ENCODE measurements at places on chromosomes 3 and 15.

DNA sequence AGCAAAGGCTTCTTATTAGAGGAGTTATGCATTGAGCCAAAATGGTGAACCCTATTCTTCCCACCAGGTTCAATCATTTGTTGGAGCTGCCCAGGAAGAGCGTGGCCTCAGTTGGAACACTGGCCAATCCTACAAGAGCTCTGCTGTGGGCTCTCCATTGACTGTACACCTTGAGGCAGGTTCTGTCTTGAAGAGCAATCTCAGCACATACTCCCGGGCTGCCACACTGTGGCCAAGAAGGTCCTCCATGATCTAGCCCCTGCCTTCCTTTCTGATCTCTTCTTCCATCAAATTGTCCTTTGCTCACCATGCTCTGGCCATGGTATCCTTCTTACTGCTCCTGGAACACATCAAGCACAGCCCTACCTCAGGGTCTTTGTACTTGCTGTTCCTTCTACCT lies 5.7 kb upstream of the SUMF1 start:
- DNase-seq = no peak

GRCh38 chr3:188976407-188976806 lies 195.4 kb upstream of the TPRG1 start:
- no peak for DNase-seq

GRCh38 chr3:38116471-38117162 lies 20.3 kb downstream of the ACAA1 start:
- no peak for DNase-seq

- DNase-seq = no peak
Measured at GRCh38 chr15:59303633-59304032, 69.0 kb downstream of the MYO1E start.

DNA sequence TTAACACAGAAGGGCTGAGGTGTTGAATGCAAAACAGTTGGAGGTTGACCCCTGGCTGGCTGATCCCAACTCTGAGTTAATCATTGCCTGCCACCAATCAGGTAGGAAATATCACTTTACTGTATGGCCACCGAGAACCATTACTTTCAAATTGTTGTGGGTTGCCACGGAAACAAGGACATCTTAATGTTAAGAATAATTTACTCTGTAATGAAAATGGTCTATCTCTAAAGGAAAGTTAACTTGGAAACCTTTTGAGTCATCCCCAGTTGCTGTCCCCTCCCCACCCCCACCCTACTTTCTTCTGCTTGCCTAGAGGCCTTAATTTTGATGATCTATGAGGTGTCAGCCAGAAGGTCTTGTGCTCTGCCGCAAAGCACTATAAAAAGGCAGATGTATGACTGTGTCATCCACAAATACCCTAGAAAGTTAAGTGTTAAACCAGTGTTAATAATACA lies 78.7 kb upstream of the SNRK start:
- no peak for DNase-seq

- DNase-seq = no peak
Measured at GRCh38 chr3:49018707-49019006, 277 bp upstream of the DALRD3 start.

DNA sequence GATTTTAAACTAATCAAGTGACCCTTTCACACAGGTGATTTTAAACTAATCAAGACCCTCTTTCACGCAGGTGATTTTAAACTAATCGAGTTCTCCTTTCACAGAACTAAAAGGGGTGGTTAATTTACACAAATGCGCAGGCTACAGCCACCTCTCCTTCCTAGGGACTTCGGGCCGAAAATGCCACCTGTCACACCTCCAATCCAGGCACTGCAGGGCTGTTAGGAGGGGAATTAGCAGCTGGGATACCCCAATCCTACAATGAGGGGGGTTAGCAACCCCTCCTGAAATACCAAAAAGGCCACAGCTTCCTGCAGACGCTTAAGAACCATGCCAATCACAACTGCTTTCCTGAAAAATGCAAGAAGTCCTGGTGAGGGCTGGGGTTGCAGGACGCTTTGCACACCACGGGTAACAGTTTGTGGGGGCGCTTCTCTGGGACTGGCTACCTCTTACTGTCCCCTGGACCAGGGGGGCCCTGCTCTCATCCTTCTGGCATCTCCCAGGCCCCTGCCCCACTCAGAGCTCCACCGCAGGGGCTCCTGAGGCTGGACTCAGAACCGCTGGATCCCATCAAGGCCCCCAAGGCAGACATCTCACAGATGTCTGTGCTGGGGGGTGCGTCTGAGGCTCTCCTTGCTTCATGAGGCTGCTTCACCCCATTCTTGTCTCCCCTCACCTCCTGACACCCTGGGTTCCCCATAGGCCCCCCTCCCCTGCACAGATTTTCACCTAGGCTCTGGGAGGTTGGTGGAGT lies 145.9 kb downstream of the OR4M2 start:
- no peak for DNase-seq

DNA sequence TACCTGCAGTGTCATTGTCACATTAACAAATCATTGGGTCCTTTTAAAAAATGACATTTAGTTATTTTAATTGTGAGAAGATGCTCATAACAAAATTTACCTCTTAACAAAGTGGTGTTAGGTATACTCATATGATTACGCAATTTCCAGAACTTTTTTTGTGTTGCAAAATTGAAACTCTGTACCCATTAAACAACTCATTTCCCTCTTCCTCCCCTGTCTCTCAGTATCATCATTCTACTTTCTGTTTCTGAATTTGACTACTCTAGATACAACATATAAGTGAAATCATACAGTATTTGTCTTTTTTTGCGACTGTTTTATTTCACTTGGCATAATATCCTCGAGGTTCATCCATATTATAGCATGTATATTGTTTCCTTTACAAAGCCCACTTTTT lies 58.7 kb upstream of the CHST2 start:
- no peak for DNase-seq

- no peak for DNase-seq
Measured at GRCh38 chr15:50777042-50777441, 11.5 kb upstream of the SPPL2A start.

GRCh38 chr3:173548261-173548660 lies 150.7 kb downstream of the NLGN1 start:
- DNase-seq = no peak

DNA sequence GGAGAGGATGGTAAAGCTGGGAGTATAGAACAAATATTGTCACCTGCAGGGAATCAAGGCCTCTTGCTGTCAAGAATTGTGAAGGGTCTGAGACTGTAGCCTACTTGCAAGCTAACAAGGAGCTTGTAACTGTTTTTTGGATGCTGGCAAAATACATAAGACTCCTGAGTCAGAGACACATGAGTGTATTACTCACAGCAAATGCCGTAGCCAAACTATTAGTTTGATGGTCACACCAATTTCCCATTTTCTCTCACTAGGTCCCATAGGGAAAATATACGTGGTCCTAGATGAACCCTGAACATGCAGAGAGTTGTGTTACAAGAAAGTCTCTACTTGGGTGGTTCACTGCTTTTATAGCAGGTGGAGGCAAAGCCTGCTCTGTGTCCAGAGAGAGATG lies 44.7 kb upstream of the LIPC start:
- no peak for DNase-seq

- DNase-seq = no peak
Measured at GRCh38 chr15:29138260-29138659, 131.4 kb downstream of the NSMCE3 start.

GRCh38 chr15:80567721-80568157 lies 127.4 kb upstream of the ABHD17C start:
- peak; percentile 13 for DNase-seq

GRCh38 chr3:186118692-186119091 lies 9.8 kb upstream of the ETV5 start:
- DNase-seq = no peak

DNA sequence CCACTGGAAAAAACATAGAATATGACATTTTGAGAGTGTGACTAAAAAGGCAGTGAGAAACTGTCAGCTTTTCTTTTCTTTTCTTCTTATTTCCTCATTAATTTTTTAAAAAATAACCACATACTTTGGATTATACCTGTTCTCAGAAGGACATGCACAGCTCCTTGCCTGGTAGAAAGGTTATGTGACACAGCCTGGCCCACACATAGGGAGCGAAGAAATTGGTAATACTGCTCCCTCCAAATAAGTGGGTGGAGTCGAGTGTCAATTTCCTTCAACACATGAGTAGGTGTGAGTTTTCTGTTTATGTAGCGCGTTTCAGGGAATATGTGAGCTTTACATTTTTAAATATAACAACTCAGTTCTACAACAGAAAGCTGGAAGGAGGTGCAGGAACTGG lies 28.9 kb upstream of the RAD18 start:
- DNase-seq = no peak

- DNase-seq = no peak
Measured at GRCh38 chr3:55333923-55334322, 153.2 kb downstream of the WNT5A start.

DNA sequence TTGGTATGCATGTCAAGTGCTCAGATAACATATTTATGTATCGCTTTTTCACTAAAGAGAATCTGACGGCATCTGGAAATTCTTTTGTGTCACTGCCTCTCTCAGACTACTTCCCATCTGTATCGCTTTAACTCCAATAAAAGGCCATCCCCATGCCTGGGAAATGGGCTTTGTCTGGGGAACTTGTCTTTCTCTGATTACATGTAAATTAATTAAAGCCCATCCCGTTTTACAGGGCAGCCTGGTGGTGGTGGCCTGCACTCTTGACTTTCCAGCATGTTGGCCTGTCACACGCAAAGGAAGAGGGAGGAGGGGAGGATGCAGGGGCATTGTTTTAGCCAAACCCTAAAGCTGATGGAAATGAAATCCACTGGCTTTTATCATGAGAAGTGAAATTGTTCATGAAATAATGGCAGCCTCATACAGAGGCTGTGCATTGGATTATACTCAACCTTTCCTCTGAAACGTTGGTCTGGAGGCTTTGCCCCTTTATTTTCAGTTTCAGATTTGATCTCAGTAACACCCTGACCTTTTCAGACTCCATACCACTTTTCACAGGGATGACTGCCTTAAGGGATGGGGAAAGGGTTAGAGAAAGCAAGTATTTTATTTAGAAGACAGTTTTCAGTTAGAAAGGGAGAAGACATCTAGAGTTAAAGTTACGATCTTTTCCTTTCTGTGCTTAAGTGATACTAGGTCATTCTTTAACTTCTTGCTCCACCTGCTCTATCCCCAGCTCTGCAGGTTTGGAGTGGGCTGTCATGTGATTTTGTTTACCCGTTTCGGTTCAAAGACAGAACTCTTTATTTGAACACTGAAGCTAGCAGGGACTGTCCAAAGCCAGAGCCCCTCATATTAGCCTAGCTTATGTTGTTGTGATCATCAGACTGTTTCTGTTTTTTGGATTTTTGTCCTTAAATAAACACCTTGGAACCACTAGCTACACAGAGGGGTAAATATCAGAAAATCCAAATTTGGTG lies 94.6 kb upstream of the CTDSPL start:
- DNase-seq = no peak

DNA sequence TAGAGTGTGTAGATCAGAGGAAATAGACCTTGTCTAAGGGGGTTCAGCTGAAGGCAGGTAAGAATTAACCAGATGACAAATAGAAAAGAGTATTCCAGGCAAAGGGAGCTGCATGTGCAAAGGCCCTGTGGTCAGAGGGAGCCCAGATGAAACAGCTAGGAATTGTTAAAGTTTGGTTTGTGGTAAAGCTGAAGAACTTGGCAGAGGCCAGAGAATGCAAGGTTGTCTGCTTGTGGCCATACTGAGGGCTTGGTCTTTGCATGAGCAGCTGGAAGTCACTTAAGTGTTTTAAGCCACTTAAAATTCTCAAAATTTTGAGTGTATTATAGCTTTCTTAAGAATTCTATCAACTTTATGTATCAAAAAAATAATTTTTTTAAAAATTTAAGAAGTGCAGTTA lies 116.5 kb downstream of the NEK10 start:
- no peak for DNase-seq

- DNase-seq = no peak
Measured at GRCh38 chr3:177740254-177740653, 543.0 kb upstream of the TBL1XR1 start.

- no peak for DNase-seq
Measured at GRCh38 chr3:139297588-139298311, 46.1 kb upstream of the MRPS22 start.

DNA sequence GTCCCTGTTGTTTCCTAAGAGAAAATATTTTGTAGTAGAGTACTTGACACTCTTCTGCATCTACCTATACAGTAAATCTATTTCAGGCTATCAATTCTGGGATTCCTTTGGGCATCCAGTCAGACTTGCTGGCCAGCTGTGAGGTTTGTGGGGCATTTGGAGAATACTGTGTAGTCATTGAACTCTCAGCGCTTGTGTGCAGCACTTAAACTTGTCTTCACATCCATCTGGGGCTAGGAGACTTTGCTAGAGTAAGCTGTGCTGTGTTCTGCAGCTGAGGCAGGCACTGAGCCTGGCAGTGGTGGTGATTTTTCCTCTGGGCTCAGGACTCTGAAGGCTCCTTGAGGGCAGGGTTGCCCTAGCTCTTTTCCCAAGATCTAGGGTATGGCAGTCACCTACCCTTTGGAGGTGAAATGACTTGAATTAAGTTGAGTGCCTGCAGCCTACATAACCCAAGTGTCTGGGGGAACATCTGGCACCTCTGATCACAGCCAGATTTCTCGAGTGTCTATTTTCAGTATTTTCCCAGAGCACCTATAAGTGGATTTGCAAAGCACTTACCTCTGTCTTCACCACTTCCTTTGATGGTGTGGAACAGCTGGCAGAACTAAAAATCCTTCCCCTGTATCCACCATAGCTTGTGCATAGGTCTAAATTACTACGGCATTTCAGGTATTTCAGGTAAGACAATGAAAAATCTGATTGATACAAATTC lies 19.3 kb downstream of the CLSTN2 start:
- no peak for DNase-seq

GRCh38 chr15:31141792-31142191 lies 40.3 kb upstream of the TRPM1 start:
- no peak for DNase-seq

DNA sequence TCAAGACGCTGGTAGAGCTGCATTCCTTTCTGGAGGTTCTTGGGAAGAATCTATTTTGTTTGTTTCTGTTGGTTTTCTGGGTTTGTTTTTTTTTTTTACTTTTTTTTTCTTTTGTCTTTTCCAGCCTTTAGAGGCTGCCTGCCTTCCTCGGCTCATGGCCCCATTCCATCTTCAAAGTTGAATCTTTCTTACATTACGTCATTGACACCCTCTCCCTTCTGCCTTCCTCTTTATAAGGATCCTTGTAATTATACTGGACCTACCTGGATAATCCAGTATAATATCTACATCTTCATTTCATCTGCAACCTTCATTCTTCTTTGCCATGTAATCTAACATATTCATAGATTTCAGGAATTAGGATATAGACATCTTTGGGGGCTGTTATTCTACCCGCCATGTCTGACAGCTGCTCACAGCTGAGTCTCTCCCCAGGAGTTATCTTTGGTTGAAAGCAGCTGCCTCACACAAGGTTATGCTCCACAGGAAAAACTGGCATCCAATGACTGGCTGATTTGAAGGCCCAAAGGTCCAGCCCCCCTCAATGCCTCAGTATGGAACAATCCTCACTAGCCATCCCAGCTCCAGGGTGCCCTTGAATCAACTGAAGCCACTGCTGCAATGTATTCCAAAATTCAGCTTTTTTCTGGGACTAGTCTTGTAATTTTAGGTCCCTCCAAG lies 38.4 kb upstream of the THBS1 start:
- no peak for DNase-seq
